ENCODE measurements at places on chromosomes 12 and 14. TPM values are rescaled to one million over a fixed set of nuclear protein-coding genes. Genes with fewer than 3 reads are reported as not detected.
A peak's percentile ranks its signal among the peaks of the same experiment; 100 is the strongest.

Gene SSTR1
- total RNA-seq, result 3.5 TPM

Gene SAMD15
- 0.66 TPM for total RNA-seq

GRCh38 chr12:123465084-123465483, 7.1 kb downstream of the SNRNP35 start:
- H3K36me3 ChIP-seq, result peaks cover 3% of the 10 kb centered on the region
- no peak overlapping the region for H3K4me3 ChIP-seq
- DNase-seq, result no peak
- no peak overlapping the region for H3K27ac ChIP-seq
- H3K4me1 ChIP-seq, result no peaks in the 10 kb centered on the region

Gene DMAC2L
- total RNA-seq, result 9.8 TPM

Gene CRIP2
- 31.6 TPM for total RNA-seq

Gene IQSEC3
- 0.28 TPM for total RNA-seq

GRCh38 chr12:59660148-59660547, 64.3 kb downstream of the SLC16A7 start:
- H3K4me1 ChIP-seq, result peaks cover 4% of the 10 kb centered on the region
- no peak overlapping the region for H3K4me3 ChIP-seq
- no peaks in the 10 kb centered on the region for H3K27me3 ChIP-seq
- H3K36me3 ChIP-seq, result no peaks in the 10 kb centered on the region

GRCh38 chr12:58883576-58884334, 36.5 kb downstream of the LRIG3 start:
- no peak for DNase-seq
- no peak overlapping the region for H3K4me3 ChIP-seq
- H3K4me1 ChIP-seq, result no peaks in the 10 kb centered on the region
- no peaks in the 10 kb centered on the region for H3K27me3 ChIP-seq
- peaks cover 85% of the 10 kb centered on the region for H3K36me3 ChIP-seq

GRCh38 chr12:98419081-98419794, 96.2 kb upstream of the TMPO start:
- no peaks in the 10 kb centered on the region for H3K27me3 ChIP-seq
- H3K4me3 ChIP-seq, result no peak overlapping the region
- H3K36me3 ChIP-seq, result no peaks in the 10 kb centered on the region
- no peak overlapping the region for H3K27ac ChIP-seq
- peaks cover 7% of the 10 kb centered on the region for H3K4me1 ChIP-seq

GRCh38 chr12:3097186-3097804, 20.1 kb downstream of the TSPAN9 start:
- peak overlapping the region; percentile 33 for H3K27ac ChIP-seq
- DNase-seq, result no peak
- H3K27me3 ChIP-seq, result no peaks in the 10 kb centered on the region

DNA sequence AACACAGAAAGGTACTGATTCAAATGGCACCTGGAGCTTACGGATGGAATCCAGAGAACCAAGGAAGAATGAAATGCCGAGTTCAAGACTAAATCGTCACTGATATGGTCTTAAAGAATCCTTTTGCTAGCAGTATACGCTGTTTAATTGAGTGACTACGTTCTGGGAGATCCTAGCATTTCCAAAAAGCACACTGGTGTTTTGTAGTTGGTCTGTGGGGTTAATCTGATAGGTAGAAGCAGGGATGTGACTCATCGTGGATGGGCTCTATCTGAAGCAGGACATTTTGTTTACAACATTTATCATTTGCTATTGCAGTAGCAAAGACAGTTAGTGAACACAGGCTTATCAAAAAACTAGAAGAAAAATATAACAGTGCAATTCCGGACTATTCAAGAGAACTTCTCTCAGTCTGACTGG, 169.2 kb upstream of the HMGA2 start:
- H3K27me3 ChIP-seq, result no peaks in the 10 kb centered on the region
- no peak overlapping the region for H3K27ac ChIP-seq
- DNase-seq, result no peak
- H3K36me3 ChIP-seq, result no peaks in the 10 kb centered on the region
- H3K4me1 ChIP-seq, result no peaks in the 10 kb centered on the region
- H3K4me3 ChIP-seq, result no peak overlapping the region

DNA sequence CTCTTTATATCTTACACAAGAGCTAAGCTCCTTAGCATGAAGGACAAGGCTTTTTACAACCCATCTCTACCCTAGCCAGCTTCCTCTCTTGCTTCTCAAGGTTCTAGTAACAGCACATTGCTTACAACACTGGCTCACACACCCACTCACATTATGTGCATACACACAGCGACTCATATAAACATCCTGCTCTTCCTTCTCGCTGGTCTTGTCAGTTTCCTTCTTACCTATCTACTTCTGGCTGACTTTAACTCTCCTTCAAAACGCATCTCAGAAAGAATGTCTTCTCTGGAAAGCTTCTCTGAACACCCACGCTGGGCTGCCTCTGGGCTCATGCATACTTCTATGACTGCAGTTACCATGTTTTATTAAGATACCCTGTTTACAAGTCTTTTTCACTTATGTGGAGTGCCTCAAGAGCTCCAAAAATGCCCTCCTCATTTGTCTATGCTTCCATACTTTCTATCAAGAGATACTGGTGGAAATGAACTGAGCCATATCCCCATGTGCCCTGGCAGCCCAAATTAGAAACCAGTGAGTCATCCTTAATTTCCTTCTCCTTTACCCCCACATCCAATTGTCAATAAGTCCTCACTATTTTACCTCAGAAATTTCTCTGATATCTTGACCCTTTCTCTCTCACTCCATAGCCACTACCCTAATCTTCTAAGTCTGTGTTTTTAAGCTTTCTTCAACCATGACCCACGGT, 126.9 kb upstream of the KRAS start:
- DNase-seq, result no peak
- H3K4me1 ChIP-seq, result no peaks in the 10 kb centered on the region
- H3K36me3 ChIP-seq, result no peaks in the 10 kb centered on the region
- no peaks in the 10 kb centered on the region for H3K27me3 ChIP-seq
- no peak overlapping the region for H3K4me3 ChIP-seq

- H3K4me1 ChIP-seq, result no peaks in the 10 kb centered on the region
- no peak overlapping the region for H3K27ac ChIP-seq
- H3K27me3 ChIP-seq, result no peaks in the 10 kb centered on the region
- H3K4me3 ChIP-seq, result no peak overlapping the region
- DNase-seq, result no peak
Measured at GRCh38 chr12:31346267-31346666, 20.3 kb upstream of the SINHCAF start.

- no peaks in the 10 kb centered on the region for H3K4me1 ChIP-seq
- no peak overlapping the region for H3K4me3 ChIP-seq
- H3K27me3 ChIP-seq, result no peaks in the 10 kb centered on the region
- H3K27ac ChIP-seq, result no peak overlapping the region
- no peaks in the 10 kb centered on the region for H3K36me3 ChIP-seq
Measured at GRCh38 chr14:70382536-70382935, 23.1 kb upstream of the COX16 start.

Gene SLC6A15
- not detected for total RNA-seq

Gene KLHL33
- total RNA-seq, result 0.09 TPM

DNA sequence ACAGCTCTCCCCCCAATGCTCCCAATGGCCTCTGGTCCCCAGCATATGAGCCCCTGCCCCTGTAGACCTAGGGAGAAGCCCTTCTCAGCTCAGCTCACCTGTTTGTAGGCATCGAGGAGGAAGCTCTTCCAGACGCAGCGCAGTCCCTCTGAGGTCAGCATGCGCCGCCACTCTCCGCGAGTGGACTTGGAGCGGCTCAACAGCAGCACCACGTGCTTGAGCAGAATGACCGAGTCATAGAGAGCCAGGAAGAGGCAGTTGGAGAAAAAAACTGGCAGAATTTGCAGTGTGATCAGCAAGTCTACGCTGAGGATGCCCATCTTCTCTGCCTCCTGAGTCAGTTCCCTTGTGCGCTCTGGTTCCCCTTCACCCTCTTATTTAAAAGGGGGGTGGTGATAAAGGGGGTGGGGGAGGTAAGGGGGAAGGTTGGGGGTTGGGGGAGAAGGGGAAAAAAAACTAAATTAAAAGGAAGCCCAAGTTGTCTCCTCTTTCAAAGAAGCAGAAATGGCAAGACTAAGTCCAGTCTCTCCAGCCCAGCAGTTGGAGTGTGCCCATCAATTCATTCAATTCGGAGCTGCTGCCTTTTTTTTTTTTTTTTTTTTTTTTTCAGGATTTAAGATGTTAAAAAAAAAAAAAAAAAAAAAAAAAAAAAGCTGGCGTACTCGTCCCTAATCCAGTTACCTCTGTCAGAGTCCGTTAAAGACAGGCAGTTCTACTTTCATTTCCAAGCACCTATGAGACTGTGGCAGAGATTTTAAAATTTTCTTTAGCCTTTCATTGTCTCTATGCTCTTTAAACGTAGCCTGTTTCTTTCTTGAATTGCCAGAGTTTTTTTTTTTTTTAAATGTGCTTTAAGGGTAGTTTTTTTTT, at the start of gene DIO2:
TSS of gene DIO2 (minus strand) at position 352 of the 870 bp plus-strand sequence. CDS start at position 320, 32 bp downstream.
- peak within 1 kb of the TSS; percentile 31 for H3K4me3 ChIP-seq
- H3K27ac ChIP-seq, result no peak within 1 kb of the TSS
- peak; percentile 34 for DNase-seq
- no peaks in the 10 kb centered on the region for H3K27me3 ChIP-seq

- no peak for DNase-seq
- H3K27ac ChIP-seq, result no peak overlapping the region
- peaks cover 10% of the 10 kb centered on the region for H3K27me3 ChIP-seq
Measured at GRCh38 chr12:112599871-112600270, 181.1 kb downstream of the PTPN11 start.

GRCh38 chr14:105240811-105241576, 7.3 kb upstream of the BTBD6 start:
- H3K27me3 ChIP-seq, result no peaks in the 10 kb centered on the region
- no peak overlapping the region for H3K4me3 ChIP-seq
- H3K4me1 ChIP-seq, result no peaks in the 10 kb centered on the region

Gene MNAT1
- 15.6 TPM for total RNA-seq

- DNase-seq, result no peak
- no peak overlapping the region for H3K4me3 ChIP-seq
- no peak overlapping the region for H3K27ac ChIP-seq
- peaks cover 36% of the 10 kb centered on the region for H3K4me1 ChIP-seq
- no peaks in the 10 kb centered on the region for H3K36me3 ChIP-seq
- no peaks in the 10 kb centered on the region for H3K27me3 ChIP-seq
Measured at GRCh38 chr12:123141615-123142517, 9.0 kb downstream of the PITPNM2 start.

Gene CPNE6
- total RNA-seq, result not detected

DNA sequence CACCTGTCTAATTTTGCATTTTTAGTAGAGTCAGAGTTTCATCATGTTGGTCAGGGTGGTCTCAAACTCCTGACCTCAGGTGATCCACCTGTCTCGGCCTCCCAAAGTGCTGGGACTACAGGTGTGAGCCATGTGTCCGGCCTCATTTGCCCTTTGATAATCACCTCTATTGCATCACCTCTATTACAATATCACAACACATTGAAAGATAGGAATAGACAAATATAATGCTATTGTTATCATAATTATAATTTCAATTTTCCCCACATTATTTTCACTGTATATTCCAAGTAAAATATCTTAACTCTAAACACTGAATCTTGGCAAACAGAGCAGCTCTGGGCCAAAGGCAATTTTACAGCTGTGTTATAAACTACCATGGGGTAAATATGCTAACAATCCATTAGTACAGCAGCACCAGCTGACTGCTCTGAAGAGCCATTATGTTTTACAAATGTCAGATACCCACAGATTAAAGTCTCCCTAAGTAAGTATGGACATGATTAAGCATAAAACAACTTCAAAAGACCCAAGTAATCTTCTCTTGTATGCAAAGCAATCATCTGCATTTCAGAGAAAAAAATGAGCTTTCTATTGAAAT, 173.2 kb downstream of the MED13L start:
- H3K4me3 ChIP-seq, result no peak overlapping the region
- no peaks in the 10 kb centered on the region for H3K36me3 ChIP-seq
- DNase-seq, result no peak
- H3K27ac ChIP-seq, result no peak overlapping the region

DNA sequence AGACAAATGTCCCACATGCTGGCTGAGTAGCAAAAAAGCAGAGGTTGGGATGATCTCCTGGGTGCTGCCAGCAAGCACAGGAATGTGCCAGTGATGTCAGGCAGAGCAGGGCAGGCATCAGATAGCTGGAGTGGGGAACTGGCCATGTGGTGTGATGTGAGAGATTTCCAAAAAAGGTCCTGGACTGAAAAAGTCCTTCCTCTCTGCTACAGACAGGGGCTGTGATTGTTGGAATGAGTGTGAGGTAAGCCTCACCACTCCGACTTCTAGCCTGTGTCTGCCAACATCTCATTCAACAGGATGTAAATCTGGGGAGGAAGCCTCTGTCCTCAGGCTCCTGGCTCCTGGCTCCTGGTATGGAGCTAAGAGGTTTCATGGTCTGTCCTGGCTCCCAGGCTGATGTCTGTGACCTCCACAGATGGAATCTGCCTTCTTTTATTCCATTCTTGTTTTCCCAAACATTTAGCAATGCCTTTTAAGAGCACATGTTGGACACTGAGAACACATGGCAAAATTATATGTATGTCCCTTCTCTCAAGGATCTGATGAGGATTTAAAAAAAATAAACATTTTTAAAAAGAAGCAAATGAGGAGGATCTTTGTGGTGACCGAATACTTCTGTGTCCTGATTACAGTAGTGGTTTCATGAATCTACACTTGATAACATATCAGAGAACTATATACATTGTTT, 50.1 kb upstream of the STK38L start:
- H3K4me1 ChIP-seq, result no peaks in the 10 kb centered on the region
- DNase-seq, result no peak
- no peaks in the 10 kb centered on the region for H3K27me3 ChIP-seq
- H3K4me3 ChIP-seq, result no peak overlapping the region

GRCh38 chr12:57250956-57251355, at the start of gene STAC3:
Gene STAC3 (minus strand): TSS chr12:57251187. CDS start chr12:57249636, 1,551 bp downstream.
- H3K27ac ChIP-seq, result no peak within 1 kb of the TSS
- H3K36me3 ChIP-seq, result no peaks in the 10 kb centered on the region
- DNase-seq, result no peak
- H3K4me1 ChIP-seq, result no peaks in the 10 kb centered on the region
- H3K27me3 ChIP-seq, result no peaks in the 10 kb centered on the region

Gene POTEG
- total RNA-seq, result not detected

Gene TESPA1
- total RNA-seq, result 0.60 TPM

GRCh38 chr12:1553536-1553935, 40.8 kb downstream of the FBXL14 start:
- H3K4me3 ChIP-seq, result no peak overlapping the region
- H3K36me3 ChIP-seq, result no peaks in the 10 kb centered on the region
- H3K27me3 ChIP-seq, result no peaks in the 10 kb centered on the region

- H3K36me3 ChIP-seq, result no peaks in the 10 kb centered on the region
- H3K4me1 ChIP-seq, result no peaks in the 10 kb centered on the region
- no peak overlapping the region for H3K27ac ChIP-seq
- no peak overlapping the region for H3K4me3 ChIP-seq
- H3K27me3 ChIP-seq, result no peaks in the 10 kb centered on the region
Measured at GRCh38 chr14:83874662-83875061, 1655.3 kb upstream of the FLRT2 start.

- peak overlapping the region; percentile 86 for H3K27ac ChIP-seq
- no peaks in the 10 kb centered on the region for H3K27me3 ChIP-seq
- peaks cover 42% of the 10 kb centered on the region for H3K4me1 ChIP-seq
Measured at GRCh38 chr14:68306934-68307789, 485.7 kb downstream of the ZFP36L1 start.
